ENCODE measurements at places on chromosomes 2 and 18.
A peak's percentile ranks its signal among the peaks of the same experiment; 100 is the strongest.

GRCh38 chr18:26826656-26827235 lies 38.8 kb downstream of the AQP4 start:
- H3K27ac ChIP-seq, result no peak overlapping the region
- H3K27me3 ChIP-seq, result no peaks in the 10 kb centered on the region
- no peak for DNase-seq
- peaks cover 8% of the 10 kb centered on the region for H3K4me1 ChIP-seq
- no peak overlapping the region for H3K4me3 ChIP-seq

DNA sequence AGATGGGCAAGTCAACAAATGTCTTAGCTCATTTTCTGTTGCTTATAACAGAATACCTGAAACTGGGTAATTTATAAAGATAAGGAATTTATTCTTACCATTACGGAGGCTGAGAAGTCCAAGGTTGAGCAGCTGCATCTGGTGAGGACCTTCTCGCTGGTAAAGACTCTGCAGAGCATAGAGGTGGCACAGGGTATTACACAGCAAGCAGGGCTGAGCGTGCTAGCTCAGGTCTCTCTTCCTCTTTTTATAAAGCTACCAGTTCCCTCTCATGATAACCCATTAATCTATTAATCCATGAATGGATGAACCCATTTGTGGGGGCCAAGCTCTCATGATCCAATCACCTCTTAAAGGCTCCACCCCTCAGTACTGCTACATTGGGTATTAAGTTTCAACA lies 109.1 kb downstream of the CDK15 start:
- no peaks in the 10 kb centered on the region for H3K36me3 ChIP-seq
- H3K4me3 ChIP-seq, result no peak overlapping the region
- H3K4me1 ChIP-seq, result peaks cover 31% of the 10 kb centered on the region

- no peak overlapping the region for H3K4me3 ChIP-seq
- no peak overlapping the region for H3K27ac ChIP-seq
- no peaks in the 10 kb centered on the region for H3K27me3 ChIP-seq
- H3K4me1 ChIP-seq, result peaks cover 5% of the 10 kb centered on the region
- peaks cover 26% of the 10 kb centered on the region for H3K36me3 ChIP-seq
Measured at GRCh38 chr2:69464575-69464974, 27.3 kb upstream of the NFU1 start.

GRCh38 chr2:110941226-110941625 lies 179.5 kb upstream of the BCL2L11 start:
- H3K27me3 ChIP-seq, result no peaks in the 10 kb centered on the region
- no peaks in the 10 kb centered on the region for H3K36me3 ChIP-seq
- no peak for DNase-seq
- no peak overlapping the region for H3K27ac ChIP-seq
- H3K4me1 ChIP-seq, result peaks cover 9% of the 10 kb centered on the region

- no peak for DNase-seq
- peak overlapping the region; percentile 93 for H3K27ac ChIP-seq
- H3K4me1 ChIP-seq, result peaks cover 57% of the 10 kb centered on the region
- H3K27me3 ChIP-seq, result no peaks in the 10 kb centered on the region
- no peak overlapping the region for H3K4me3 ChIP-seq
Measured at GRCh38 chr2:150978053-150978452, 283.6 kb downstream of the RBM43 start.

GRCh38 chr18:36349552-36349951 lies 52.0 kb downstream of the FHOD3 start:
- DNase-seq, result no peak
- no peak overlapping the region for H3K4me3 ChIP-seq
- no peaks in the 10 kb centered on the region for H3K27me3 ChIP-seq
- H3K27ac ChIP-seq, result no peak overlapping the region
- peaks cover 6% of the 10 kb centered on the region for H3K4me1 ChIP-seq

GRCh38 chr2:147366279-147366678 lies 478.6 kb upstream of the ACVR2A start:
- H3K36me3 ChIP-seq, result peaks cover 4% of the 10 kb centered on the region
- H3K27me3 ChIP-seq, result no peaks in the 10 kb centered on the region
- peaks cover 21% of the 10 kb centered on the region for H3K4me1 ChIP-seq
- H3K4me3 ChIP-seq, result no peak overlapping the region
- no peak for DNase-seq

GRCh38 chr2:48452108-48452507 lies 77.8 kb upstream of the STON1 start:
- peaks cover 8% of the 10 kb centered on the region for H3K36me3 ChIP-seq
- H3K4me1 ChIP-seq, result peaks cover 46% of the 10 kb centered on the region
- no peaks in the 10 kb centered on the region for H3K27me3 ChIP-seq
- peak overlapping the region; percentile 11 for H3K4me3 ChIP-seq

DNA sequence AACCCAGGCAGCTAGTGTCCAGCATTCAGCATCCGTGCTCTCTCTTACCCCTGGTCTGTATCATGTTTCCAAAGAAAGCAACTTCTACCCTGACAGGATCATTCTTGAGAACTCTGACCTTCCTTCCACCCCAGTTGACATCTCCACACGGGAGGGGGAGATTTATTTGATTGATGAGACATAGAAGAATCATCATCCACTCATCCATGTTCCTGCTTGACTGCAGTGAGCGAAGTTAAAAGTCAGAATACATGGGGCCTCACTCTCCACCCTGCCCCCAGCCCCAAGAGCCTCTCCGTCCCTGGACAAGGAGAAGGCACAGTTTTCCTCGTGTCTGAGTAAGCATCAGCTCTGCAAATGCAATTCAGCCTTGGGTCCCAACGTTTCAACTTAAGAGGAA lies 356.0 kb upstream of the TNP1 start:
- no peaks in the 10 kb centered on the region for H3K36me3 ChIP-seq
- no peak overlapping the region for H3K27ac ChIP-seq
- no peak for DNase-seq
- H3K27me3 ChIP-seq, result no peaks in the 10 kb centered on the region

GRCh38 chr2:60391230-60391629 lies 162.2 kb downstream of the BCL11A start:
- H3K27ac ChIP-seq, result no peak overlapping the region
- no peak for DNase-seq
- peaks cover 10% of the 10 kb centered on the region for H3K4me1 ChIP-seq
- H3K4me3 ChIP-seq, result no peak overlapping the region

DNA sequence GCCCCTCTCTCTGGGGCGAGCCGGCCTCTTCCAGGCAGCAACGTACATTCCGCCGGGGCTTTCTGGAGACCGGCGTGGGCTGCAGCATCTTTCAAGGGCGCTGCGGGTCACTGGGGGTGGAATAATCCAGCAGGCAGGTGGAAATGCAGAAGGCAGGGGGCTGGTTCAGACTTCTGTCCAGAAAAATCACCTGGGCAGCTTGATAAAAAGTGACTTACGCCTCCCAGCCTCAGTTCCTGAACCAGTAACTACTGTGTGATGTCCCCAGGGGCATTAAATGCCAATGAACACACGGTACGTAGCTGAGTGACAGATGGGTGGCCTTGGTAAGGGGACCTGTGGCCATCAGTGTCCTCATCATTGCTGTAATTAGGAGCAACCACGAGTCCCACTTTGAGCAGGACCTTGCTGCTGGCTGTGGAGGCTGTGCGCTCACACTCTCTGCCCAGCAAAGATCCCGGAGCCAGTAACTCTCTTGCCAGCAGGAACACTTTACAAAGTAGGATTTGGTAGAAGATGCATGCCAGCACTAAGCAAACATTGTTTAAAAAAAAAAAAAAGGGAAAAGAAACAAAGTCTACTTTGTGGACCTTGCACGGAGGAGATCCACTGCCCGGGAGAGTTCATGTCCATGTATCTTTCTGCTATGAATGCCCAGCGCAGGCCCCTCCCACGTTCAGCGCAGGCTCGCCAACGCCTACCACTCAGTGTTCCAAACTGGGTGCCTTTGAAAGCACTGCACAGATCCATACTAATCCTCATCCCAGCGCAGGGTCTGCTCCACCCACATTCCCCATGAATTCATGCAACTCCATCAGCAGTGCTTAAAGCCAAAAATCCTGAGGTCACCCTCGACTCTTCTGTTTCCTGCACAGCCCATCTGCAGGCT lies 177.3 kb downstream of the HDAC4 start:
- H3K4me3 ChIP-seq, result no peak overlapping the region
- no peaks in the 10 kb centered on the region for H3K27me3 ChIP-seq
- peaks cover 67% of the 10 kb centered on the region for H3K4me1 ChIP-seq
- DNase-seq, result no peak
- H3K36me3 ChIP-seq, result no peaks in the 10 kb centered on the region

DNA sequence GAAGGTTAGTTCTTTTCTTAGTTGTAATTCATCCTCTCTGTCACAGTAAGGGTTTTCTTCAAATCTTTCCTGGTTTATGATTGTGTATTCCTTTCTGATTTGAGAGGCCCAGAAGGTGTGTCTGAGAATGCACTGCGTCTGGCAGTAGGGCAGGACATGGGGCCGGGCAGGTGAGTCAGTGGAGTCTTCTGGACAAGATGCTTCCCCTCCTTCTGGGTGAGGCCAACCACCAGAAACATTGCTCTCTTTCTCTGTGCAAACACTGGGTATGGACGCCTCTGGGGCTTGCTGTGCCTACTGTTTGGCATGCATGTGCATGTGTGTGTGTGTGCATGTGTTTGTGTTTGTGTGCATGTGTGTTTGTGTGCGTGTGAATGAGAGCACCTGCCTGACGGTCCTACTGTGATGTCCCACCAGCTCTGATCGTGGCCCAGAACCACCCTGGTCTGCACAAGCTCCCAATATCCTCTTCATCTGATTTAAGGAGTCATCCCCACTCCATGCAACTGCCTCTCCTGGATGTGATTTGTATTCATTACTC lies 93.2 kb upstream of the DLX2 start:
- peaks cover 24% of the 10 kb centered on the region for H3K36me3 ChIP-seq
- no peak for DNase-seq
- no peak overlapping the region for H3K27ac ChIP-seq
- no peaks in the 10 kb centered on the region for H3K4me1 ChIP-seq

GRCh38 chr18:22921772-22922171 lies 11.4 kb upstream of the RBBP8 start:
- peaks cover 1% of the 10 kb centered on the region for H3K36me3 ChIP-seq
- DNase-seq, result no peak
- H3K27me3 ChIP-seq, result no peaks in the 10 kb centered on the region
- H3K4me3 ChIP-seq, result no peak overlapping the region
- peaks cover 26% of the 10 kb centered on the region for H3K4me1 ChIP-seq
- H3K27ac ChIP-seq, result no peak overlapping the region

GRCh38 chr2:45128580-45128997 lies 119.3 kb upstream of the SIX2 start:
- no peaks in the 10 kb centered on the region for H3K36me3 ChIP-seq
- no peak for DNase-seq
- H3K27ac ChIP-seq, result no peak overlapping the region

GRCh38 chr2:241965931-241966412 lies 96.4 kb downstream of the RTP5 start:
- H3K36me3 ChIP-seq, result no peaks in the 10 kb centered on the region
- no peak for DNase-seq
- H3K27me3 ChIP-seq, result peaks cover 12% of the 10 kb centered on the region
- H3K4me3 ChIP-seq, result peak overlapping the region; percentile 8

DNA sequence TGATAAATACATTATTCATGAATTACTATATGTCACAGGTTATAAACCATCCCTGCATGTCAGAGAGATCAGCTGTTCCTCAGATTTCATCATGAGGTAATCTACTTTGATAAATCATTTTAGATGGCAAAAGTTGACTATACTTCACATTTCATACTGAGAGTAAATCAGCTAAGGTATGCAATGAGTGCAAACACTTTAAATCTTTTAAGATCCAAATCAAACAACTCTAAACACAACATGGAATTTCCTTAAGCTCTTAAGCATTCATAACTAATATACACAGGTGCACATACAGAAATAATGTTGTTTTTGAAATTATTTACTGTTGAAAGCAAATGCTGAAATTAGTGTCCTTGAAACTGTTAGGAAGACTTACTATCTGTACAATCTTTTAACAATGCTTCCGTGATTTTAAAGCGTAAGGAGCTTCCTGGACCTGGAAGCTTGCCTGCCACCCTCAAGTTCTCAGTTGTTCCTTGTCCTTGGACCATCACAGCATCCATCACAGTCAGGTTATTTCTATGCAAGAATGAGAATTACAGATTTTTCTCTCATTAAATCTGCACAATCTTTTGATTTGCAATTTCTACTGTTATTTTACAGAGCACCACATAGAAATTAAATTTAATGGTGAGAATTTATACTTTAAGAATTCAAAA lies 83.2 kb downstream of the ZAP70 start:
- no peak overlapping the region for H3K4me3 ChIP-seq
- no peak overlapping the region for H3K27ac ChIP-seq
- peaks cover 21% of the 10 kb centered on the region for H3K36me3 ChIP-seq
- no peak for DNase-seq
- H3K27me3 ChIP-seq, result no peaks in the 10 kb centered on the region

DNA sequence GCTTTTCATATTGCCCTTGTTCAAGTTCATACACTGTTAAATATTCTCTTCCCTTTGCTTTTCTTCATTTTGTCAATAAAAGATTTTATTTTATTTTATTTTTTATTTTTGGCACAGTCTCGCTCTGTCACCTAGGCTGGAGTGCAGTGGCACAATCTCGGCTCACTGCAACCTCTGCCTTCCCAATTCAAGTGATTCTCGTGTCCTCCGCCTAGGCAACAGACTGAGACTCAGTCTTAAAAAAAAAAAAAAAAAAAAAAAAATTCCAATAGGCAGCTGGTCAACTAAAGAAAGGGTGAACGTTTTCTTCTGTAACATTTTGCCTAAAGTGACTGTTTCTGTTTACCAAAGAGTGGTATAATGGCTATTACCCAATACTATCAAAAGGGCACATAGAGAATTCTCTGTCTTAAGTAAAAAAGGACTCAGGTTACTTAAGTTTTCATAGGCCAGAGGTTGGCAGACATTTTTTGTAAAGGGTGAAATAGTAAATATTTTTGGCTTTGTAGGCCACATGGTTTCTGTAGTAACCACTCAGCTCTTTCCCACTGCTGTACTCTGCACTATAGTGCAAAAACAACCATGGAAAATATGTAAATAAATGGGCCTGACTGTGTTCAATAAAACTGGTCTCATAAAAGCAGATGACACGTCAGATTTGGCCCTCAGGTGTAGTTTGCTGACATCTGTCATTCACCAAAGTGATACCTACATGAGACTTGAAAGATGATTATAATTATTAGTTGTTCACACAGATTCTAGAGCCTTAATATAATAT lies 113.4 kb downstream of the MIB1 start:
- H3K27me3 ChIP-seq, result no peaks in the 10 kb centered on the region
- H3K27ac ChIP-seq, result no peak overlapping the region
- DNase-seq, result no peak
- H3K36me3 ChIP-seq, result peaks cover 23% of the 10 kb centered on the region
- H3K4me1 ChIP-seq, result peaks cover 8% of the 10 kb centered on the region

- no peak overlapping the region for H3K4me3 ChIP-seq
- H3K4me1 ChIP-seq, result peaks cover 6% of the 10 kb centered on the region
- DNase-seq, result no peak
- H3K27me3 ChIP-seq, result peaks cover 75% of the 10 kb centered on the region
- H3K36me3 ChIP-seq, result no peaks in the 10 kb centered on the region
Measured at GRCh38 chr18:23683671-23684070, 5.6 kb upstream of the LAMA3 start.

GRCh38 chr2:15939556-15939853 lies 845 bp upstream of the MYCN start:
- DNase-seq, result peak; percentile 64
- no peak overlapping the region for H3K27ac ChIP-seq
- H3K27me3 ChIP-seq, result no peaks in the 10 kb centered on the region
- peaks cover 30% of the 10 kb centered on the region for H3K4me1 ChIP-seq

GRCh38 chr2:128358941-128359731 lies 40.5 kb upstream of the HS6ST1 start:
- no peak overlapping the region for H3K4me3 ChIP-seq
- DNase-seq, result peak; percentile 26

- H3K4me1 ChIP-seq, result peaks cover 4% of the 10 kb centered on the region
- no peak overlapping the region for H3K4me3 ChIP-seq
- no peaks in the 10 kb centered on the region for H3K36me3 ChIP-seq
- no peak overlapping the region for H3K27ac ChIP-seq
- no peak for DNase-seq
Measured at GRCh38 chr2:83002706-83003105, 1456.4 kb downstream of the SUCLG1 start.
